ENCODE measurements at places on chromosomes 1 and 21.

DNA sequence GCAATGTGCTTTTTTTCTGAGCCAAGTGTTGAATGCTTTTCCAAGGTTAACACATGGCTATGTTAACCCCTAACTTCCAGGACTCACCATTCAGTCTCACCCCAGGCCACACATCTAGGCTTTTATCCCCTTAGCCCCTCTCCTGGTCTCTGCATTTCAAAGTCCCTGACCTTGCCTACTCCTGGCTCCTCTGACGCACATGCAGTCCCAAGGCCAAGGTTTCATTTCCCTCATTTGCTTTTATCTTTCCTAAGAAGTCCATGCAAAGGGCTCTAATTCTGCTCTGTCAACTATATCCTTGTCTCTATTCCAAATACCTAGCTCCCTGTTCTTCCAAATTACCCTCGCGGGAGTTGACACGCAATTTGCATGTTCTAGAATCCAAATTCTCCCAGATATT lies 25.4 kb downstream of the SLC30A10 start:
- no peak for DNase-seq

DNA sequence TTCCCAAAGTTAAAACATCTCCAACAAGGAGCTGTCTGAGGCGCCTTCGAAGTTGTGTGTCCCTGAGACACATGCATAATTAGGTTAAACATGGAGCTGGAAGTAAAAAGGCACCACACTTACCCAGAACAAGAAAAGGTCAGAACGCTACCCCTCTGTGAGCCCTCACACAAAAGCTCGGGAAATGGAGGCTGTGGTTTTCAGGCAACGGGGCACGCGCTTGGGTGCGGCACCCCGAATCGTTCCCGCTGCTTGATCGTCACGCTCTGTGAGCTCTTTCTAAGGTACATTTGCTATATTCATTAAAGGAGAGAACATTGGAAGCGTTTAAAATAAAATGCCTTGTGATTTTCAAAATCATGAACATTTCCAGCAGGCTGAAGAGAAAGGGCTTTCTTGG lies 12.5 kb downstream of the CAPN8 start:
- no peak for DNase-seq

- DNase-seq: no peak
Observed at GRCh38 chr1:8073112-8073855, 47.2 kb upstream of the ERRFI1 start.

- DNase-seq: no peak
Observed at GRCh38 chr1:247402120-247402675, 13.8 kb upstream of the NLRP3 start.

DNA sequence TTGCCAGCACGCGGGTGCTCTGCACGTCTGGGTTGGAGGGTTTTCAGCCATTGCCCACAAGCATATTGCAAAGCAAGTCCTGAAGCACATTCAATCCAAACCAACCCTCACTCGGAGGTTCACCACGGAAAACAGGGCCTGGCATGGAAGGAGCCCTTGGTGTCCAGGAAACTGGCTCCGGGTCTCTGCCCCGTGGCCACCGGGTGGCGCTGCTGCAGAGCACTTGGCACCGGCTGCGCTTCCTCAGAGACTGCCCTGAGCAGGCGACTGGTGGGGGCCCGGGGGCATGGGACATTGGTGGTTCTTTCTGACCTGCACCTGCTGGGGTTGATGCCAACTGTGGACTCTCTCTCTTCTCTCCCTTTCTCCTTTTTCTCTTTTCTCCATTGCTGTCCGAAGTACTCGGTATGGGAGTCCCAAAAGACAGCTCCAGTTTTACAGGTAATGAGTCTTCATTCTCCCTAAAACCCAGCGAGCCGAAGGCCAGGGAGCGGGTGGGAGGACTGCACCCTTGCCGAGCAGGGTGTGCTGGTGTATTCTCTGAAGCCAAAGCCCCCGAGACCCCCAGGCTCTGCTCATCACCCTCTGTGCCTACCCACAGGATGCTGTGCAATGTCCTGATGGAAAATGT lies 4.1 kb upstream of the KCNAB2 start:
- DNase-seq: no peak

DNA sequence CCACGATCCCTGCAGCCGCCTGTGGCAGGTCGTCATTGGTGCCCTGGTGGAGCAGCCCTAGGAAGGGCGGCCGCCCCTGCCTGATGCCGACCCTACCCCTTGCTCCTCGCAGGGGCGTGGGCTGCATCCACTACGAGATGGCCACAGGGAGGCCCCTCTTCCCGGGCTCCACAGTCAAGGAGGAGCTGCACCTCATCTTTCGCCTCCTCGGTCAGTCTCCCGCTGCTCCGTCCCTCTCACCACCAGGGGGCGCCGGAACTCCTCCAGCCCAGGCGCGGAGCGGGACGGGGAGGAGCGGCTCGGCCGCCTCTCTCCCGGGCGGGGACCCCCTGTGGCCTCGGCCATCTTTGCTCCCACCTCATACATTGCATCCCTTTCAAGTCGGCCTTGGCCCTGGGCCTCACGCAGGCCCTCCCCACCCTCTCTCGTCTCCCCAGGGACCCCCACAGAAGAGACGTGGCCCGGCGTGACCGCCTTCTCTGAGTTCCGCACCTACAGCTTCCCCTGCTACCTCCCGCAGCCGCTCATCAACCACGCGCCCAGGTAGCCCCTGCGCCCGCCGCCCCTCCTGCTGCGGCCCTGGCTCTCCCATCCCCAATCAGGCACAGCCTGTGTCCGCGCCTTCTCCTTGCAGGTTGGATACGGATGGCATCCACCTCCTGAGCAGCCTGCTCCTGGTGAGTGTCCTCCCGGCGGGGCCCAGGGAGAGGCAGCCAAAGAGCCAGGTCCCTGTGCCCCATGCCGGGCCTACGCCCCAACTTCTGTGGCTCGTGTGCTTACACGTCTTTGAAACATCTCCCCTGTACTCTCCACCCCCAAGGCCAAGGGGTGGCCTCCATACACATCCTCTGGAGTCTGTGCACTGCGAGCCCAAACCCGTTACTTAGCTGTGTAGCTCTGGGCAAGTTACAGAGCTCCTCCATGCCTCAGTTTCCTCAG lies 24.7 kb downstream of the CDK18 start:
- peak; percentile 31 for DNase-seq

- DNase-seq: no peak
Observed at GRCh38 chr1:63713627-63714481, 60.0 kb upstream of the ROR1 start.

GRCh38 chr1:3763351-3764125 lies 9.0 kb upstream of the SMIM1 start:
- no peak for DNase-seq

DNA sequence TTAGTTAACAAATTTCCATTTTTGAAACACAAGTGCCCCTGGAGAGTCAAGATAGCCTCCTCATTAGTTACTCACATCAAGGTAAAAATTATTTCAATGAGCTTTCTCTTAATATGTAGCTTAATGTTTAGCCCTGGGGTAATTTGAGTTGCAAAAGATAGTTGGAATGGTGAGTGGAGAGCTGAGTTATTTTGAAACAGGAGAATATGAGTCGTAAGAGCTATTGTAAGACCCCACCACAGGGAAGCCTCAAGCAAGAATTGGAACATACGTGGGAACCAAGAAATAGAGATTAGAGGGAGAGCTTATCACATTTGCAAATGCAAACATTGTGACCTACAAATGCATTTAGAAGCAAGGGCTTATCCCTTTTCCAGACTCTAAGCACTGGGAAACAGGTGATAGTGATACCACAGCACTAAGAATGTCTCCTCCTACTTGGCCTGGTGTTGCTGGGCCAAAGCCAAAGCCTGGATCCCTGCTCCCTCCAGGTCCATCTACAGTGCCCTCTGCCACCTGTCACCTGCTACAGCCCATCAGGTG lies 635.1 kb downstream of the PTPRC start:
- no peak for DNase-seq

DNA sequence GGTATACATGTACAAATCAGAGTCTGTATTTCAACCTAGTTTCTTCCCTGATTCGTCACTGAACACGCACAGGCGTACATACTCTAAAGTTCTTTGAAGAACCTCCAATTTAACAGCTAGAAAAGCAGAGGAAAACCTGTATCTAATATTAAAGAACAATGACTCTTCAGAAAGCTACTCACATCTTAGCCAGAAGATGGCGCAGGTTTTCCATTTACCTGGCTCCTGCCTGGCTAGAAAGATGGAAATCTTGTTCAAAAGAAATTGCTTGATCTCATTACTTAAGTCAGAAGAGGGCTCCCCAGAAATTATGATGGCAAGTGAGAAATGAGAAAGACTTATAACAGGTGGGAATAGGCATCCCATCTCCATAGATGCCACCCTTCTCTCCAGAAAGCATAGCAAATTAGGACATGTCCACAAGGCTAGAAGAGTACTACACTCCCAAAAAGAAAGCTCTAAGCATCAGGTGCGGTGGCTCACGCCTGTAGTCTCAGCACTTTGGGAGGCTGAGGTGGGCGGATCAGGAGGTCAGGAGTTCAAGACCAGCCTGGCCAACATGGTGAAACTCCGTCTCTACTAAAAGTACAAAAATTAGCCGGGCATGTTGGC lies 19.0 kb upstream of the L1TD1 start:
- peak; percentile 38 for DNase-seq

DNA sequence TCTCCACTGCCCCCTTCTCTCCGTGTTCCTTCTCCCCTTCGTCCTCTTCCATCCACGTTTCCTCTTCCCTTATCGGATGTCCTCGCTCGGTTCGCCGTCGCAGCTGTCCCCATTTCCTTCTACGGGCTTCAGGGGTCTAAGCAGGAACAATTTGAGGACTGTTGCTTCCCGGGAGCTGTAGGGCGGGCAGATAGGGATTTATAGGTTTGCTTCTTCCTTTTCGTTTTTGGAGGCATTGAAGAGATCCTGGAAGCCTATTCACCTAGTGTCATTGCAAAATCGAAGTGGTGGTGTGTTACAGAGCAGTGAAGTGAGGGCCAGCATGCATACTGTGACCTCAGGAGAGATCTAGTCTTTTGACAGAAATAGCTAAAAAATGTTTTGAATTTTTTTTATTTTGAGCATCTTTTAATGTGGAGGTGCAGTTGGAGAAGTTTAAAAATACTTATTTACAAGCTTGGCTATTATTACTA lies 897 bp downstream of the ZYG11B start:
- DNase-seq: no peak

DNA sequence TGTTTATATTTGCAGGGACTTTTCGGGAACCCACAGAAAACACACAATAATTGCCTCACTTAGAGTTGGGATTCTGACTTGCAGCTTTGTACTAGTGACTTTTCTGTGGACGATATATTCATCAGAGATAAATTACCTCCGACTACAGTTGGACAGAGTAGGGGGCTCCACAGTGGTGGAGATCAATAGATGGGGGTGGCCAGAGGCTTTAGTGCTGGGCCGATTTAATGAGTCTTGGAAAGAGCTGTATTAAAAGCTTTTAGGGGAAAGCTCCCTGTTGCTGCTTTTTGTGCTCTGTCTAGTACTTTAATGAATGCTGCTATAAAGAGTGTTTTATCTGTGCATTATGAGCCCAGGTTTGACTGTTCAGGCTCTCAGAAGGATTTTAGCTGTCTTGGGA lies 359.2 kb upstream of the DPYD start:
- no peak for DNase-seq

DNA sequence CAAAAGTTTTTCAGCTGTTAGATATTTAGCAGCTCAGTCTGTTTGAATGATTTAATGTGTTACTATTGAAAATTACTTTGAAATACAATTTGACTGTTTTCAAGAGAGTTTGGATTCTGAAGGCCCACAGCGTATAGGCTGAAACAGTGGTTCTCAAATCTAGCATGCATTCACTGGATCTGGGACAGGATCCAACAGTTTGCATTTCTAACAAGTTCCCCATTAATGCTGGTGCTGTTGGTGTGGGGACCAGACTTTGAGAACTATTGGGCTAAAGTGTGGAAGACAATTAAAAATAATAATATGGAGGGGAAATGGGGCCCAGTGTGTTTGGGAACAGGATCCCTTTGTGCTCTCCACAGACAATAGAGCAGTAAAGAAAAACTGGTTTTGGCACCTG lies 31.9 kb downstream of the ITSN1 start:
- DNase-seq: no peak

All from DMS153 (cell line).